ENCODE measurements at places on chromosomes 5 and 9.

GRCh38 chr5:83473346-83474160 is 2.0 kb downstream of the VCAN start:
- peak; percentile 78 for DNase-seq

DNA sequence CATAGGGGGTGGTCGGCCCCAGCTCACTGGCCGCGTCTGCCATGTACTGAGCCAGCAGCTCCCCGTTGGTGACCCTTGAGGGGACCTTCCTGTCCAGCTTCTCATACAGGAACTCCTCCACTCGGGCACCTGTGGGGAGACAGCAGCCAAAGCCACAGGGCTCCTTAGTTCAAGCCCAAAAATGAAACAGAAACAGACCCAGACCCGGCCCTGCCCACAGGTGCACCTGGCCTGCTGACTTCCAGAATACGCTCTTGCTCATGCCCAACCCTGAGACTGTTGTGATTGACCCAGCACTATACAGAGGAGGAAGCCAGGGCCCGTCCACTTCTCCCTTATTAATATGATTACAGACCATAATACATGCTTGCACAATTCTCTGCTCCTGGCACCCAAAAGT is 7.0 kb downstream of the SH3GLB2 start:
- no peak for DNase-seq

GRCh38 chr9:81259896-81260295 is 429.5 kb downstream of the TLE1 start:
- no peak for DNase-seq

GRCh38 chr9:91972076-91972626 is 22.1 kb upstream of the ROR2 start:
- no peak for DNase-seq

GRCh38 chr5:39774605-39775004 is 349.8 kb upstream of the DAB2 start:
- DNase-seq: no peak

- DNase-seq: no peak
These were observed 242.0 kb downstream of the AUH start for GRCh38 chr9:91119679-91120078.

Data from SHP77 (cell line).